ENCODE measurements at places on chromosomes 12 and 14. TPM values are rescaled to one million over a fixed set of nuclear protein-coding genes. Genes with fewer than 3 reads are reported as not detected.

GRCh38 chr12:111447571-111448265, 42.0 kb downstream of the SH2B3 start:
- no peak for DNase-seq

DNA sequence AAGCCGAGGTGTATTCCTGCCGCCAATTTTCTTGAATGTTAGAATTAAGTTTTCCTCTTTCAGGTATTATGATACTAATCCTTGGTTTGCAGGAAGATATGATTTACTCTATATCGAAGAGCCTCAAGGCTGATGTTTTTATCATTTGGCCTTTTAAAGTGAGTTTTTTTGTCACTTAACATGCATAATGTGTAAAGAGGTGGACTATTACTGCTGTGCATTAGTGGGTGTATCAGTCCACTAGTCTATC, 11.1 kb upstream of the TMPO start:
- no peak for DNase-seq

- no peak for DNase-seq
Measured at GRCh38 chr12:51326698-51327439, 2.9 kb upstream of the BIN2 start.

DNA sequence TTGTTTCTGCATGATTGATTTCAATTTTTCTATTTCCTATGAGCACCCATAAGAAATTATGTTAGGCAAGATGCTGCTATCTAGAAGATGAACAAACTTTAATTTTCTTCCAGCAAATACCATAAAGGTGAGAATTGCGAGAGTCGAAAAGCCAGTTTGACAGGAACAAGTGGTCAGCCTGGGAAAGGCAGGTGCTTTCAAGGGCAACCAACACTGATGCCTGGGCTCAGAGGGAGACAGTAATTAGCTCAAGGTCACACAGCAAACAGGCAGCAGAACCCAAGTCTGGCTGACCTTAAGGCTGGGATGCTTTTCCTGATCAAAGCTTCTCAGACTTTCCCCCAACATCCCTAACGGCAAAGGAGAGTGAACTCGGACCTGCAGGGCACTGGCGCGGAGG, 6.8 kb upstream of the OTUB2 start:
- DNase-seq, result no peak

- peak; percentile 37 for DNase-seq
Measured at GRCh38 chr12:84874125-84874824, 38.3 kb downstream of the SLC6A15 start.

DNA sequence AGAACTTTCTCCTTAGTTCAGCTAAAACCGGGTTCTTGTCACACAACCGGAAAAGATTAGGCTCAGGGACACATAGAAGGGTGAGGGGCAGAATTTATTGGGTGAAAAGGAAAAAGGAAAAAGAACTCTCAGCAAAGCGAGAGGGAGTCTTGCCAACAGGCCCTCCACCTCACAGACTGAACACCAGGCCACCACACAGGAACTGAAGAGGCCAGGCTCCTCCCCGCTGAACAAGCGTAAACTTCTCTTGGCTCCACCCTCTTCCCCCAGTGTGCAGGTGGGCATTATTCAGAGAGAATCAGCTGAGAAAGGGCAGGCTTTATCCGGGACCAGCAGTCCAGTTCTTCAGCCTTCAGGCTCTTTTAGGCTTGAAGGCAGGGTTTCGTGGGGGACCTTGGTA, 125.6 kb upstream of the FGD4 start:
- no peak for DNase-seq

GRCh38 chr14:78345131-78345744, 175.1 kb downstream of the NRXN3 start:
- DNase-seq, result no peak

GRCh38 chr14:101991352-101991751, 27.0 kb downstream of the DYNC1H1 start:
- no peak for DNase-seq

GRCh38 chr14:90464481-90464880, 67.7 kb downstream of the CALM1 start:
- DNase-seq, result no peak

DNA sequence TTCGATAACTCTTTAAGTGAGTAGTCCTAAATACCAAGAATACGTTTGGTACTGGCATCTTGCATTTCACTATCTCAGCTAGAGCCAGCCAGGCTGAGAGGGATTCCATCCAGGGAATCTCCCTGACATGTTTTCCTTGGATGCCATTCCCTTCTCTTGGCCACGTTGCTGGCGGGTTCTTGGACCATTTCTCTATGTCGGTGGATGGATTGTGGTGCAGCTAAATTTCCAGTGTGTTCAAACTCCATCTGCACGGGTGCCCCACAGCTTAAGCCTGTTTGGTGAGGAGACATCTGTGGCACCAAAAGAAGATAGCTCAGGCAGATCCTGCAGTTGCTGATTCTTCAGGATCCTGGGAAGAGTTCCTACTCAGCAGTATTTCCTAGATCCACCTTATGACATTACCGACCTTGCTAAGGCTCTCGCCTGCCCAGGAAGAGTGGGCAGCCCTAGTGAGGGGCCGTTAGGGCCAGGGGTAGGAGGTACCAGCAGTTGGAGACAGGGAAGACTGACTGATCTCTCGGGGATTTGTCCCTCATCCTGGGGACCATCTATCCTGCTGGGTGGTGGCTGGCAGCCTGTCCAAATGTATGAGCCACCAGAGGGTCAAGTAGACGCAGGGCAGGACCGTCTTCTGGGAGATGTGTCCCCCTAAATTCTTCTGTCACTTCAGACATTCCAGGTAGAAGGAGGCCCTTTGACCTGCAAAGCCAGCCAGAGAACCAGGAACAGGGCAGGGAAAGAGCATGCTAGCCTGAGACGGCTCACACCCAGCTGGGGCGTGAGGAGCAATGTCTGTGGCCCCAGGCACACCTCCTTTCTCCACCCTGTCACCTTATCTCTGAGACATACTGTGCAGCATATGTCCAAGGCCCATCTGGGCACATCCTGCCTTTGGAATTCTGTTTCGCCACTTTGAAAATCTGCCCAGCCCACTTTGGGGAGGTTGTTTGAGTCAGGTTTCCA, 72.6 kb upstream of the CAPRIN2 start:
- DNase-seq, result no peak

DNA sequence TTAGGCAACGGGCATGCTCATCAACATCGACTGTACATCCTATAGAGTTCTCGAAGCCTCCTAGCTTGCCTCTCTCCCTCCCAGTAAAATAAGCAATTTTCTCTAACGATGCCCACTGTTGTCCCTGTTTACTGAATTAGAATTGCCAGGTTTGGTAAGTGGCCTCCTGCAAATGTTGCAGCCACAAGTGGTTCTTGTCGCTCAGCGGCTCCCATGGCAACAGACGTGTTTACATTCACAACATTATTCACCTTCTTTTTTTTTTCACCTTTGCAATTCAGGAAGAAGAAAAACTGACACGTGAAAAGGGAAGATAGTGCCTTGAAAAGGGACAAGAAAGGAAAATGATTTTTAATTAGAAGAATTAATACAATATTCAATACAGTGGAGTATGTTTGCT, 100.9 kb upstream of the PKP2 start:
- DNase-seq, result no peak

DNA sequence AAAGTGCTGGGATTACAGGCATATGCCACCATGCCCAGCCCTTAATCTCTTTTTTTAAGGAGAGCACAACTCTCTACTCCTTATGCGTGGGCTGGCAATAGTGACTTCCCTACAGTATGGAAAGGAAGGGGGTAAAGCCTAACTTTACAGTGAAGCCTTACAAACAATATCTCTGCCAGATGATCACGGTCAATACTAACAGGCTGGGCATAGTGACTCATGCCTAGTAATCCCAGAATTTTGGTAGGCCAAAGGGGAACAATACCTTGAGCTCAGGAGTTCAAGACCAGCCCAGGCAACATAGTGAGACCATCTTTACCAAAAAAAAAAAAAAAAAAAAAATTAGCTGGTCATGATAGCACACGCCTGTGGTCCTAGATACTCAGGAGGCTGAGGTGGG, 5.6 kb downstream of the PYM1 start:
- no peak for DNase-seq

- DNase-seq, result no peak
Measured at GRCh38 chr14:75554482-75554881, 23.9 kb upstream of the FLVCR2 start.

- no peak for DNase-seq
Measured at GRCh38 chr12:10740182-10740581, 17.1 kb upstream of the YBX3 start.

DNA sequence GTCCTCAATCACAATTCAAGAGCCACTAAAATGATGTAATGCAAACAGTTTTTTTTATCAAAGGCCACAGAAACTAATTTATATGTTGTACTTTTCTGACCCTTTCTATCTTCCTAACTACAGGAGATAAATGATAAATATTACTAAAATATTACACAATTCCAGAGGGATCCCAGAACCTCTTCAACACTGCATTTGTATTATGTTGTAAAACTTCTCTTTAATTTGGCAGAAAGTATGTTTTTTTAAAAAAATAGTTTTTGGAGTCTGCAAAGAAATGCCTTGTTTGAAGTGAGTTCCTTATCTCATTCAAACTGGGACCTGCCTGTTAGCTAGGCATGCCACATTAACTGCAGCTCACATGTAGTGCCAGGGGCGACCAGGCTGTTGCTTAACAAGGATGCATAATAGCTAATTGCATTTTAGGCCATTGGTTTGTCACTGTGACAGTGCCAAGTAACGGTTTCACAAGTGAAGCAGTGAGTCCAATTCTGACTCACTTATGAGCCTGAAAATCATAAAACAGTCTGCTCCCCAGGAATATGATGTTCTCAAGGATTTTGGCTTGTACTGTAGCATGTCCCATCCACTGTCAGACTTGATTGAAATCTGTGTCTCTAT, 266.9 kb downstream of the KTN1 start:
- DNase-seq, result no peak

GRCh38 chr14:102667703-102668102, 75.3 kb downstream of the RCOR1 start:
- DNase-seq, result no peak

DNA sequence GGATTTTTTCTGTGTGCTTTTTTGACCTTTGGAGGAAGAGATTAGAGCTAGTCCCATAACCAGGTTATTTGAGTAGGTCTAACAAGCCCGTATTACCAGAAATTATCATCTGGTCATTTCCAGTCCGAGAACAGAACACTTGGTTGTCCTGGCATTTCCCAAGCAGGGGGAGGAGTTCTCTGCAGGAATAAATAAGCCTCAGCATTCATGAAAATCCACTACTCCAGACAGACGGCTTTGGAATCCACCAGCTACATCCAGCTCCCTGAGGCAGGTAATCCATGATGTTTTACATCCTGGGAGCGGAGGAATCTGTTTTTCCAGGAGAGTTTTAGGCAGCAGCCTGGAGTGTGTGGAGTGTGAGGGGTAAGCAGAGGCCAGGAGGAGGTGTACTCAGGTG, at the start of gene SERPINA3:
SERPINA3 (plus strand) TSS at position 218 of the 400 bp plus-strand sequence. CDS start 2,051 bp downstream, outside the sequence.
- DNase-seq, result no peak

- no peak for DNase-seq
Measured at GRCh38 chr14:36520601-36521525, 831 bp upstream of the NKX2-1 start.

DNA sequence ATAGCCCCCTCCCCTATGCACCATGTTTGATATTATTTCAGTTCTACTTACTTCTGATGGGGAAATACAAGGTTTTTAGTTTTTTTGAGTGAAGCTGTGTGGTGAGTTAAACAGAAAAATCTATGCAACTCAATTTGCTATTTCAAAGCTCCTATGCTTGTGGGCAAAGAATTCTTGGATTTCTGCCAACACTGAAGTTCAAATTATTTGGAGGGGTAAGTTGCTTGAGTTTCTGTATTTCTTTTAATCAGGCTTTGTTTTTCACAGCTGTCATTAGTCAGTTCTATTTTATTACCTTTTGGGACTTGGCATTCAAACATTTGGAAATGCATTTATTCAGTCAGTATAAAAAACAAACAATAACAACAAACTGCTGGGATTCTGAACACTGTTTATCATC, 407.5 kb upstream of the MGAT4C start:
- no peak for DNase-seq

- no peak for DNase-seq
Measured at GRCh38 chr12:105523164-105524057, 192.9 kb downstream of the C12orf75 start.

GRCh38 chr14:59831121-59831730, 39.4 kb downstream of the RTN1 start:
- DNase-seq, result no peak

GRCh38 chr14:88863167-88863566, 38.7 kb downstream of the TTC8 start:
- no peak for DNase-seq

GRCh38 chr14:33103489-33103888, 164.8 kb downstream of the NPAS3 start:
- no peak for DNase-seq

DNA sequence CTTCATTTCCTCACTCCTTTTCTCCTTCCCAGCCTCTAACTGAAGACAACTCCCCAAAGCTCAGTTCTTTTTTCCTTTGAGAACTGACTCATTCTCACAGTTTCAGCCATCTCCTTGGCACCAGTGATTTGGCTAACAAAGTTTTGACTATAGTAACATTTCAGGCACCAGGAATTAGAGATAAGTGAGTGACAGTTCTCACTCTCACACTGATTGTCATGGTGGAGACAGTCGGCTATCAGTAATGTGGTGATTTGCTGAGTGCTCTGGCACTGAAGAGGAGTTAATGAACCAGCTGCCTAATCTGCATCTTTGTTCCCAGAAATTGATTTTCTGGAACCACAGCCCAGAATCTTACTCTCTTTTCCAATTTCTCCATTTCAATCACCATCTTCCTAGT, 29.5 kb downstream of the HELB start:
- no peak for DNase-seq

DNA sequence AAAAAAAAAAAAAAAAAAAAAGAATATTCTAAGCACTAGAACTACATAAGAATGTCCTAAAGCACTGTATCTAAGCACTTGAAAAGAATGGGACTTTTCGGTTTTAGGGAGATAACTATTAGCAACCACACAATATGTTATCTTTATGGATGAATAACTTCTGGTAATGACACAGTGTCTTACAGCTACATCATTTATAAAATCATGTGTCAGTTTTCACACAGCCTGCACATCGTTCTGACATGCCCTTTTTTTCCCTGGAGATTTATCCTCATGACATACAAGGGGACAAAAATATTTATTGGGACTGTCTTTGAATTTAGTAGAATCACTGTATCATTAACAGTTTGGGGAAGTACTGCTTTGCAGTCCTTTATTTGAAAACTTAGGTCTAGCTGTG, 17.3 kb downstream of the TMEM19 start:
- DNase-seq, result no peak

Gene SSPN
- 1.7 TPM for total RNA-seq

Gene AKAP6
- 0.29 TPM for total RNA-seq

Gene SAMD4A
- 92.2 TPM for total RNA-seq

Gene POTEG
- not detected for total RNA-seq

Gene AHNAK2
- total RNA-seq, result 47.2 TPM

Gene SLCO1C1
- total RNA-seq, result not detected

Gene KRT76
- not detected for total RNA-seq

Gene BBOF1
- 0.92 TPM for total RNA-seq

Gene WIF1
- not detected for total RNA-seq

Gene SYT1
- 13.2 TPM for total RNA-seq

Gene CABP1
- not detected for total RNA-seq

Gene RIMKLB
- total RNA-seq, result 30.1 TPM

All from glomerular endothelial cell (primary cell).